T-cell (primary cell): ENCODE measurements at places on chromosomes 7 and 10.
A peak's percentile ranks its signal among the peaks of the same experiment; 100 is the strongest.

DNA sequence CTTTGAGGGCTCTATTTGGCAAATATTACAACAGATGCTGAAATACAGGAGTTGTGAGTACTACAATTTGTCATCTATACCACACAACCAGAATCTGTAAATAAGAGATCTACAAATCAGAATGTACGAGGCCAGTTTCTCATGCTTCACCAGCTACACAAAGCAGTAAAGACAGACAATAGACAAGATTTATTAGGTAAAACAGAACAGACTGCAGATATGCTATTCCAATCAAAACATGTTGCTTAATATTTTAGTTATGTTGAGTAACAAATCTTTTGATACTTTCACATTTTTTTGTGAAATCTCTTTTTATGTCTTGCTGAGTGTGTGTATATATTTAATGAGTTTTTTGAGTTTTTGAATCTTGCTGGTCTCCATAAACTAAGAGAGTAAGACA, 109.1 kb downstream of the CHCHD3 start:
- DNase-seq = no peak

GRCh38 chr7:18103436-18104218, 76.0 kb upstream of the PRPS1L1 start:
- no peak for DNase-seq

DNA sequence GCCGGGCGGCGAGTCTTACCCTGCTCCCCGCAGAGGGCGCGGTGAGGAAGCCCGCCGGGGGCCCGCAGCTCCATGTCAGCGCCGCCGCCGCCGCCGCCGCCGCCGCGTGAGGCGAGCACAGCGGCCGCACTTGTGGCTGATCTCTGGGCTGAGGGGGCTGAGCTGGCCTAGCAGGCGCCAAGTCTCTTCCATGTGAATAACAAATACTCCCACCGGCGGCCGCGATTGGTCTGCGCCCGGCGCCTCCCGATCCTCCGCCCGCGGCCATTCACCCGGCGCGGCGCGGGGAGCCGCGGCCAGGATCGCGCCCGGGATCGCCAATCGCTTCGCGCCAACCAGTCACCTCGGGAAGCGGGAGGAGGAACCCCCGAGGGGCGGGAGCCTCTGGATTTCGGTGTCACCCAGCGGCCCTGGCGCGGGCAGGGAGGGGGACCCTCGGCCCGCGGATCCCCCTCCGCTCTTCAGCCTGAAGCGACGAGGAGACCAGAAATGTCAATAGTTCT, at the start of gene GRM8:
Gene GRM8 (minus strand): TSS at position 164 of the 503 bp plus-strand sequence.
- DNase-seq = no peak

DNA sequence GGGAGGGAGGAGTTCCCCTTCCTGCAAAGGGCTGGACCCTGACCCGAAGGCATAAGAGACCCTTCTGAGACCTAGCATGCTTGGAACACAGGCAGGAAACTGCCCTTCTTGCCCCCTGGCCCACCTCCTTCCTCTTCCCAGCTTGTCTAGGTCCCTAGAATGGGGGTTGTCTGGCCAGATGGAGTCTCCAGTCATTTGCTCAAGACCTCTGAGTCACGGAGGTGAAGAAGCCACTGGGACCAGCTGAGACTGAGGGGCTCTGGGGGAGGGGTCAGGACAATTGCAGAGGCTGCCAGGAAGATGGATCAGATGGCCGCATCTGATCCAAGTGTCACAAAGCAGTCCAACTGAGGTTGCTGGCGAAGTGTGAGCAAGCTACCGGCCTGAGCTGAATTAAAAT, 46.2 kb downstream of the COL13A1 start:
- DNase-seq = no peak

DNA sequence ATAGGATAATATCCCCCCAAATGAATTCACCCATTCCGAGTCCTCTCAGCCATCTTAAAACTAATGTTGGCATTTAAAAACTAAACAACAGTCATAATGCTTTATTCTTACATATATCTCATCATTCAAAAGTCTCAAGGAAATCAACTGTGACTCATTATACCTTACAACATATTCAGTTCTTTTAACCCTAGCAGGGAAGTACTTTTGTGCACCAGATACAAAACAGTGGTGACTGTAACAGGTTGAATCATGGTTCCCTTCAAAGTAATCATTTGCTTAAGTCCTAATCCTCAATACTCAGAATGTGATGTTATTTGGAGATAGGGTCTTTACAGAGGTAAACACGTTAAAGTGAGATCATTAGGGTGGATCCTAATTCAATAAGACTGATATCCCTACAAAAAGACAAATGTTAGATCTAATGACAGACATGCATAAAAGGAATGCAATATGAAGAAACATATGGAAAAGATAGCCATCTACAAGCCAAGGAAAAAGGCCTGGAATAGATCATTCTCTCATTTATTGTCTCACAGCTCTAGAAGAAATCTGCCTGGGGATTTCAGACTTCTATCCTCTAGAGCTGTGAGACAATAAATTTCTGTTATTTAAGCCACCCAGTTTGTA, 42.3 kb downstream of the RELN start:
- DNase-seq = no peak

GRCh38 chr10:31393844-31394243, 74.8 kb downstream of the ZEB1 start:
- DNase-seq = no peak

DNA sequence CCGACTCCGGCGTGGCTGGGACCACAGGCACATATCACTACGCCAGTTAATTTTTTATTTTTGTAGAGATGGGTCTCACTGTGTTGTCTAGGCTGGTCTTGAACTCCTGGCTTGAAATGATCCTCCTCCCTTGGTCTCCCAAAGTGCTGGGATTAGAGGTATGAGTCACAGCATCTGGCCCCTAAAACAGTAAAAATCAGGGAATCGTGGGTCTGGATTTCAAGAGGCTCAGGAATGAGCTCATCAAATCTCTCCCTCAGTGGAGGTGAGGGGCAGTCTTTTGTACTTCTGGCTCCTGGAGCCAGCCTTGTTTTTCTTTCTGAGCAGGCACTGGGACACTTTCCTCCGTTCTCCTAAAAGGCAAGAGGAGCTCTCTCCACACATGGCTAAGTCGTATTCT, 32.1 kb upstream of the RHEB start:
- no peak for DNase-seq

GRCh38 chr7:103349805-103350204, 2.4 kb downstream of the PSMC2 start:
- no peak for DNase-seq

- no peak for DNase-seq
Measured at GRCh38 chr10:22685926-22686325, 28.5 kb downstream of the PIP4K2A start.

DNA sequence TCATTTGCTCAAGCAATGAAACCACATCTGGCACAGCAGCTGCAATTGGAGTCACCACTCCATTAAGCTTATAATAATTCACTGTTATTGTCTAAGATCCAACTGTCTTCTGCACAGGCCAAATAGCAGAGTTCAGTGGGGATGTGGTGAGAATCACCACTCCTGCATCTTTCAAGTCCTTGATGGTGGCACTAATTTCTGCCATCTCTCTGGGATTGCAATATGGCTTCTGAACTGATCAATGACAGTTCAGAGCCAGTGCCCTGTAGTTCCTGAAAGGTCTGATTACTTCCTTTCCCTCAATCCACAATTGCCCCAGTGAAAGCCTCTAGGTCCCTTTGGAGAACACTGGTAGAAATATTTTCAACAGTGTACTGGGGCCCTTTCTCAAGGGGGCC, 6.4 kb downstream of the IGFBP1 start:
- no peak for DNase-seq

DNA sequence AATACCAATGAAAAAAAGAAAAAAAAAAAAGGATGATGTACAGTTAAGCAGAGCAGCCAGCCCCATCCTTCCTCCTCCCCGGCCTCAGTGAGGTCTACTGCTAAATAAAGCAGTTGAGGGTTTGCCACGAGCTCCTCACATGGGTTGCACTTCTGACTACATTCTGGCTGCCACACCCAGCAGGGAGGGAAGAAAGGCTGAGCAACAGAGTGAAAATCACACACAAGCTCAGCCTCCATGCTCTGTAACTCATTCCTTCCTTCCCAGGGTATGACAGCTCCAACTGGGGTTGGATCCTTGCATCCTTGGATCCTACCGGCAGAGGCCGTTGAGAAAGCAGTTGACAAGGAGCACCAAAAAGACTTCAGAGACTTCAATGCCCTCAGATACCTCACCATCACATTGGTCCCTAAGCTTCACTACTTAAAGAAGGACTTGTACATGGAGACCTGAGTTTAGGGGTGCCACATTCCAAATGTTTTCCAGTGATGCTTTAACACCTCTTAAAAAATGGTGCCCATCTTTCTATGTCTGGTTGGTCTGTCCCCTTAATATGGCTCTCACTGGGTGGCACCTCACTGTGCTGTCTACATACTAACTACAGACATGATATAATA, 52.9 kb upstream of the PIK3CG start:
- peak; percentile 4 for DNase-seq

GRCh38 chr10:43852644-43853214, 204.0 kb upstream of the ZNF32 start:
- DNase-seq = no peak

GRCh38 chr7:52129278-52129677, 812.7 kb upstream of the COBL start:
- DNase-seq = no peak

DNA sequence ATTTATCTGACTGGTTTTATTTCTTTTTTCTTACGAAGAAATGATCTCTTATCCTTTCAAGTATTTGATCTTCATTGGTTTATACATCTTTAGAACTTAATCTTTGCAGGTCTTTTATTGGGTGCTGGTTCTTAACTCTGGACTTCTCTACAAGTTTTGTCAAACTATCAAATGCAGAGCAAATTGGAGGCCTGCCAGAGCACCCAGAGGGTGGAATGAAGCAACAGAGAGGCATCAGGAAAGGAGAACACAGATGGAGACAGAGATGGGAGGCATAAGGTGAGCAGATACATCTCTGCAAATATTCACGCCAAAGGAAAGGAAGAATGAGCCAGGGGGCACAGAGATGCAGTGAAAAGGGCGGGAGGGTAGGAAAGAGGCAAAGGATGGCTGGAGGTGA, 130.3 kb downstream of the PKD1L1 start:
- DNase-seq = no peak

DNA sequence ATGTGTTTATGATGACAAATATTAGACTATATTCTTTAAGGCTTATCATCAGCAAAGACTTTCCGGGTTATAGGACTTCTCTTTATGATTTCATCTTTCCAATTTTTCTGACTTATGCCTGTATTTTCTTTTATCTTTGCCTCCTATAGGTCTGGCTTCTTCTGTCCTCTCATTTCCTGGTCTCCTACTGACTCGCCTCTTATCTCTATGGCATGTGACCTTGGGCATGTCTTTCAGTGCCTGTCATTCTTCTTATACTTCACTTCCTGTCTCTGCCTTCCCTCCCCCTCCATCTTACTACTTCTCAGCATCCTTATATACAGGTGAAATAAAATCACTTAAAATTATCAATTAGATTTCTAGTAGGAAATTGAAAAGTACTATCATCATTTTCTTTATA, 42.2 kb downstream of the PCDH15 start:
- no peak for DNase-seq

DNA sequence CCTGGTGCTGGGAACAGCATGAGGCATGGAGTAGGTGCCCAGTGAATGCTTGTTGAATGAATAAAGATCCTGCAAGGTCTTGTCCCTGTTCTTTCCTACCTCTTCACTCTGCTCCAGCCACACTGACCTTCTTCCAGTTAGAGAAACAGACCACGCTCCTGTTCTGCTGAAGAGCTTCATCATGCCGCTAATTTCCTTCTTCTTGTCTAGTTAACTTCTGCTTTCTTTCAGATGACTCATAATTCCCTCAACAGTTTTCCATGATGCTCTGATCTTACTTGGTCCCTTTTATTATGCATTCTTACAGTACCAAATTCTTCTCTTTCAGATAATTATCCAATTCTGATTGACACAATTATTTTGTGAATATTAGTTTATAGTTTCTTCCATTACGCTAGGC, 59.5 kb upstream of the C1QL3 start:
- DNase-seq = no peak

GRCh38 chr10:17229717-17229966, 1.6 kb downstream of the VIM start:
- DNase-seq = no peak

DNA sequence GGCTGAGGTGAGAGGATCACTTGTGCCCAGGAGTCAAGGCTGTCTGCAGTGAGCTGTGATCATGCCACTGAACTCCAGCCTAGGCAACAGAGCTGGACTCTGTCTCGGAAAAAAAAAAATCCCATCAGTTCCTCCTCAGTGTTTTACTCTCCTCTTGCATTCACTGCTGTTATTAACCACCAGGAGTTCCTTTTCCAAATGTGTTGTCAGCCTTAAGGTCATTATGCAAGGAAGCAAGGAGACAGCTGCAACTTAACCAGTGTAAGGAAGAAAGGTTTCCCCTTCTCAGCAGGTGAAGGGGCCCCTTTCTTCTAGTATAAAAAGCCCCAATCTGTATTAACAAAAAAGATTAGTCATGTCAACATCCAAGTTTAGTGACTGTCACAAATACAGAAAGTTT, 86.6 kb upstream of the LEP start:
- DNase-seq = no peak

DNA sequence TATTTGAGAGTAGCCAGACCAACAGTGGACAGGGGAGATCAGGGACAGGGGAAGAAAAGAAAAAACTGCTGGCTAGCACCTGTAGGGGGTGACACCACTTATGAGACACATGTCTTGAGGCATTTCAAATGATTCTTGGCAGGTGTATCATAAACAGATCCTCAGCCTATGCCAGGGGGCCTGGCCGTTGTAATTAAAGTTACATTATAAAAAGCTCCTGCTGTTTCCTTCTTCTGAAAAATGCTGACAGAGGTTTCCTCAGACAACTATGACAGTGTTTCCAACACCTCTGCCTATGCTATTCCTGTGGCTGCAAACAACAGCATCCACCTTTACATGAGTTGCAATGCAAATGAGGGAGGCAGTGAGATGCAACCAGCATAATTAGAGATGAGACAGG, 281.0 kb upstream of the PTER start:
- no peak for DNase-seq

DNA sequence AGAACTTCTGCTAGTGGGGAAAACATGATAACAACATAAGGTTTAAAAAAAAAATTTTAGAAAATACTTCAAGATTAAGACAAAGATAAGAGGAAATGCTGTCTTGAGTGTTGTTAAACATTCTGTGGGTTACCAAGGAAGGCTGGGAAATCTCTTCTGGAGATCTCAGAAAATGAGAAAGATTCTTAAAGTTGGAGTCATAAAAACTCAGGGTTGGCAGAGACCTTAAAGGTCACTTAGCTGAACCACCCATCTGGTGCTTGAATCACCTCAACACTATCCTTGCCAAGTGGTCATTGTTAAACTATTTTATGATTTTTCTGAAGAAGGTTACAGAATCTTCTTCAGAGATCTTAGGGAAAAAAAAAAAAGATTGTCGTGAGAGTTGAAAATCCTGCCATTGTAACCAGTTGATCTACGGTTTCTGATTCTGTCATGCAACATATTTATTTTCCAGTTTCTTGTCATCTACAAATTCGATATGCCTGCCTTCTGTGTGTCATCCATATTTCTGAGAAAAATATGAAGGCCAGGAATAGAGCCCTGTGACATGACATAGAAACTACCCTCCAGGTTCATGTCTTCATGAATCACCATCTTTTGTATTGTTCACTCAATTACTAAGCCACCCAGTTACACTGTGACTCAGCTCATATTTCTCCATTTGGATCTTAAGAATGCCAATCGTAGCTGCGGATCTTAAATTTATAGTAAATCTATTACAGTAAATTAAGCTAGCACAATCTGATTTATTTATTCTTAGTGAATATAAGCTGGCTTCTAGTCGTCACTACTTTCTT, 179.2 kb downstream of the ST7 start:
- DNase-seq = no peak

- DNase-seq = peak; percentile 61
Measured at GRCh38 chr10:128035557-128035973, 90.7 kb downstream of the MKI67 start.
